ENCODE measurements at places on chromosomes 12 and 14.

DNA sequence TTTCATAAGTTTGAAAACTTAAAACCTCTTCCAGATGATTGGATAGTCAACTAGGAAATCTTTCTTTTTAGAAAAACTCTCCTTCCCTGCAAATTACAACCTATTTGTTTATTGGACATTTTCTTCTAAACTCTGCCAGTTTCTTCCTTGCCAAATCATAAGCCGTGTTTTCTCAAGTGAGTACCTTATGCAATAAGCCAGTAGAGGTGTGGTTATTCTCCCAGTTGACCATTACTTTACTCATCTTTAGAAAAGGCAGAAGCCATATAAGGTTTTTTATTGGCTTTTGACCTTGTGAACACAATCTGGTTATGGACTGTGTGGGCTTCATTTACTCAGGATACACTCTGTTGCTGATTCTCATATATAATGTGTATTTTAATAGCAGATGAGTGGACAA, 14.6 kb downstream of the ACTR6 start:
- no peak for DNase-seq

DNA sequence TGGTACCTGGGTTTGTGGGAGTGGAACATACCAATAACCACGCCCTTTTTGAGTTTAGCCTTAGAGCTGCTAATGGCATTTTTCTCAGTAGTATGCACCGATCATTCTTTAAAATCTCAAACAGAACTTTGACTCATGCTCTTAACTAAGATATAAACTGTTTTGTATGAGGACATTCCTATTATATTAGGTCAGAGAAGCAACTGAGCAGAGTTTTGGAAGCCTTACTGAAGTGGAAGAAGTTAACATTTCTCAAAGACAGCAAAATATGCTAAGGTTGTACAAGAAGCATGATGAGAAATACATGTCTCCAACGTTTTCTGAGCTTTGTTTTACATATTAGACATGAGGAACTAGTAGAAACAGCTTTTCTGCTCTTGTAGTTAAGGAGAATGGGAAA, 819.2 kb downstream of the FSCB start:
- no peak for DNase-seq

GRCh38 chr12:94762259-94762942, 112.0 kb upstream of the TMCC3 start:
- no peak for DNase-seq

- no peak for DNase-seq
These were observed 239.4 kb downstream of the PAWR start for GRCh38 chr12:79451365-79451764.

DNA sequence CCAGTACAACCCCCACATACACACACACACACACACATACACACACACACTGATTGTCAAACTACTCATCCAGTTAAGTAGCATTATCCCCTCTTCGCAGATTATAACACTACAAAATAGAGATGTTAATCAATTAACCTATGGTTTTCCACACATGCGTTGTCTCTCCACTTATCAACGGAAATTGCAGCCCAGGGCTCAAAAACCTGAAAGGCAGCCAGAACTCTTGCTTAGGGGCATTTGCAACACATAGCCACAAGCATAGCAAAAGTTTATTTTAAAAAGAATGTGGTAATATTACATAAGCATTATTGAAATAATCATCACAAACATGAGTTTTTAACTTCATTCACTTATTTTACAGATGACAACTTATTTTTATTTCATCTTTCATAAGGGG, 265.8 kb downstream of the SLC16A7 start:
- DNase-seq: no peak

- no peak for DNase-seq
These were observed 141.2 kb upstream of the C14orf180 start for GRCh38 chr14:104438166-104438887.

DNA sequence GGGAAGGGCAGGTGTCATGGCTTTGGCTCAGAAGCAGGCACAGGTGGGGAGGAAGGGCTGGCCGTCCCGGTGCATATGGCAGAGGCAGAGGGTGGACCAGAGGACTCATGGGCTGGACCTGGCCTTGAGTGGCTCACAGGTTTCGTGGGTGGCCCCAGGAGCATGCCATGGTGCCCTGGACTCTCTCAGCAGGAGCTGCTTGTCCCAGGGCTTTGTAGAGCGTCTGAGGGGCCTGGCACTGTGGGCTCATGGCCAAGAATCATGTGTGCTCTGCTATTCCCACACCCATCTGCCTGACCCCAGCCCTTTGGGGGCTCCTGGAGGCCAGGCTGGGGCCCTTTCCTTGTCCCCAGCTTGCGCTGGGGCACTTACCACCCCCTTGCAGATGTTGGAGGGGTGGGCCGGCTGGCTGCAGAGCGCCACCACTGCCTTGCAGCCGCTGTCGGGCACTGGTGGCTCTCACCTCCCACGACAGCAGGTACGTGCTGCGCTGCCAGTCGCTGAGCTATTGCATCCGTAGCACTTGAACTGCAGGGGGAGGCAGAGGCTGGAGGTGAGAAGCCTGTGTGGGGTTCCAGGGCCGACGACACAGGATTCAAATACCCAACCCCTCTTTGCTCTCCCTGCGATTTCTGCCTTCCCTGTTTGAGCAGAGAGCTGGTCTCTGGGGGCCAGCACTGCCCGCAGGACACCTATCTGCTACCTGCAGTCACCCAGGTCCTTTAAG, 187.4 kb upstream of the PRMT8 start:
- no peak for DNase-seq

DNA sequence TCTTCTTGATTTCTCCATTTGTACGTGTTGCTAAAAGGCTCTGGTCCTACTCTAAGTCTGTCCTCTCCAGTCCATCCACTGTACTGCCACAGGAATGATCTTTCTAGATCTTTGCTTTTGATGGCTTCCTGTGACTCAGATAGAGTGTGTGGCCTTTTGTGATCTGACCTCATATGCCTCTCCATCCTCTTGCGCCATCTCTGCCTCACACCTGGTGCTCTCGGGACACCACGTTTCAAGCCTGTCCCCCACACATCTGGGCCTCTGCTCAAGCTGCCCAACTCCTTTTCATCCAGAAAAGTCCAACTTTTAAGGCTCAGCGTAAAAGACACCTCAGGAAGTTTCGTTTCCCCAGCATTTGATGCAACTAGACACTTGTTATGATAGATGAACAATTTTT, 39.0 kb downstream of the DCAF4 start:
- no peak for DNase-seq

GRCh38 chr12:14833952-14834351, 9.4 kb downstream of the ART4 start:
- no peak for DNase-seq

DNA sequence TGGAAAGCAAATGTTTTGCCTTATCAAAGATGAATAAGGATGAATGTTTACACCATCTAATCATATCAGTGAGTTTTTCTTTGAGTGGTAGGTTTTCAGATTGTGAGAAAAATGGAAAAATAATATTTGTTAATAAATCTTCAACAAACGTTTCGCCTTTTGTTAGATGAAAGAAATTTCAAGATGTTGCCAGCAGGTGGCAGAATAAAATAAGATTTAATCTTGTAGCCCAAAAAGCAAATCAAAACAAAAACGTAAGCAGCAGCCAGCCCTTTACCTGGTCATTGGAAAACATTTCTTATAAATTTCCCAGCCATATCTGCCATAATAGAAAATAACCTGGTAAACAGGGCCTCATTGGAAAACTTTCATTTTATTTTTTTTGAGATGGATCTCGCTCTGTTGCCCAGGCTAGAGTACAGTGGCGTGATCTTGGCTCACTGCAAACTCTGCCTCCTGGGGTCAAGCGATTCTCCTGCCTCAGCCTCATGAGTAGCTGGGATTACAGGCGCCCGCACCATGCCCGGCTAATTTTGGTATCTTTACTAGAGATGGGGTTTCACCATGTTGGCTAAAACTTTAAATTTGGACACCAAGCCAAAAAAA, 15.4 kb upstream of the TMEM120B start:
- no peak for DNase-seq

DNA sequence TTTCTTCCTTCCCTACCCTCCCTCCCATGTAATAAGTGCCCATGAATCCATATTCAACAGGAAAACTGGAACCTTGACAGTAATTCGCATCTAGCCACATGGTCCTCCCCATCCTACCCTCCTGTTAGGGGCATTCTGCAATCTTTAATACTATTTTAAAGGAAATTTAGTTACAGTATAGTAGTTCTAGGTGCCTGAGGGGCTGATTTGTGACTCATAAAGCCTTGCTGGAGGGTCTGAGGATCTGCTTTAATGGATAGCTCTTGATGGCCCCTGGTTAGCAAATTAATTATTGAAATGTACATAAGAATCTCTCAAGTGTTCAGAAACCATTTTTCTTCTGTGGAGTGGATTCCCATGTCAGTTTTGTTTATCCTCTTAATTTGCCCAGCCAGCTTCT, 54.1 kb downstream of the ESRRB start:
- DNase-seq: no peak

DNA sequence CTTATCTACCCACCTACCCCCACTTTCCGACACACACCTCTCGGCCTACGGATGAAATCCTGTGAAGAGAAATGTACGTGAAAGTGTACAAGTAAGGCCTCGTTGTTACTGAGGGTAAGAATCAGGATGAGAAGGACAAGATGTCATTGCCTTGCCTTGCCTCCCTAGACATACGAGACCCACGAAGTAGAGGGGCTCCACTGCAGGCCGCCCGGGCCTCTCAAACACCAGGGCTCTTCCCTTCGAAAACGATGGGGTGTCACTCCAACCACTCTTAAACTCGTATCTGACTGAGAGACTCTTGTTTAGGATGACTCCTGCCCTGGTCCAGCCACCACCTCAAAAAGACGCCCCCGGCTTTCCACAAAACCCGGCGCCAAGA, 498 bp downstream of the RACGAP1 start:
- DNase-seq: no peak

- no peak for DNase-seq
These were observed 127.6 kb upstream of the TMCC3 start for GRCh38 chr12:94777936-94778335.

- no peak for DNase-seq
These were observed 18.7 kb downstream of the SOS2 start for GRCh38 chr14:50212726-50213125.

DNA sequence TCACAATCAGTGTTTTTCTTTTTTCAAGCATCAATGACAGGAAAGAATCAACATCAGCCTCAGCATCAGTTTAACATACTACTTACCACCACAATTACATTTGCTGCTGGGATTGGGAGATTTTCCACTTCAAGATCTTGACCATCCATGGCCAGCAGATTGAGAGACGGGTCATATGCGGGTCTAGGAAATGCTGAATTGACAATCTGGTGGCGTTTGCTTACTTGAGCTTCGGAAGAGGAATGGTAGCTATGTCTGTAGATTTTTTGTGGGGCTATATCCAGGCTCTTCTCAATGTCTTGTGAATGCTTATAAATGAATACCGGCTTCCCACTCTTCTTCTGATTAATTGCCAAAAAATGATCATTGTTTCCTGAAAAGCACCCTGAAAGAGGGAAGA, 27.9 kb downstream of the PTPRR start:
- no peak for DNase-seq

DNA sequence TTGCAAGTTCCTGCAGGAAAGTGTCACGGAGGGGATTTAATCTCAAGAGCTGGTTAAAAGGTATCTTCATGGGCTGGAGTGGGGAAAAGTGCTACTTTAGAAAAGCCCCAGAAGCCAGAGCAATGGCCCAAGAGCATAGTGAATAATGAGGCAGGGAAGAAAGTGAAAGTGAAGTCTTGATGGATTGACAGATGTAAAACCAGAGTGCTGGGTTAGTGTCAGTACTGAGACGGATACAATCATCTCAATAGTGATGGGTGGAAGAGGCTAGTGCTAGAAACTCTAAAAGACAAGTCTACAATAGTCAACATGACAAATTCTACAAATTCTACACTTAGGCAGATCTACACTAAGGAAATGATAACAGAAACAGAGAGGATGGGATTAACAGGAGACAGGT, 68.1 kb downstream of the CIT start:
- DNase-seq: no peak

- no peak for DNase-seq
These were observed 38.2 kb upstream of the RIC8B start for GRCh38 chr12:106736051-106736957.

DNA sequence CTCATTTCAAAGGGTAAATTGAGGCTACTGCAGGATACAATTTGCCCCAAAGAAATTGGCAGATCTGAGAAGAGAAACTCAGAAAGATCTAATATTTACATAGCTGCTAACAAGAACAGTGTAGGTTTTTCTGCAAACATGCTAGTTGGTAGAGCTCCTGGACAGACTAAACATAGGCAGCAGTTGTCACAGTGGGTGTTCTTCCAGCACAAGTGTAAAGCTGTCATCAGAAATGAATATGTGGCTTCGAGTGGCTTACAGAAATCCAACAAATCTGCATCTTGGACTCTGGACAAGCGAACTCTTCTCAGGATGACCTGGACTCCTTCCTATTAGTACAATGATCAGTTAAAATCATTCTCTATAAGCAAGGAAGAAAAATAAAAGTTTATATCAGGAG, 5.9 kb downstream of the CBX5 start:
- no peak for DNase-seq

- DNase-seq: no peak
These were observed 94.6 kb upstream of the DAAM1 start for GRCh38 chr14:59093902-59094301.

- no peak for DNase-seq
These were observed 8.3 kb upstream of the TBX5 start for GRCh38 chr12:114414031-114414865.
